T-helper 2 cell treated with Interferon-gamma antibody and Interleukin-4, amounts not matched to agents 100 ng/mL and 5 ng/mL, for 36 hours (primary cell): ENCODE measurements at places on chromosomes 6 and 20. TPM values are rescaled to one million over a fixed set of nuclear protein-coding genes. Genes with fewer than 3 reads are reported as not detected.

Gene EBF4
- 3.3 and 3.7 TPM in 2 replicates for total RNA-seq

Gene PLN
- not detected in 2 replicates for total RNA-seq

Gene ENPP1
- 3.5 TPM in 2 replicates for total RNA-seq

Gene ZMYND8
- 47.0 and 50.0 TPM in 2 replicates for total RNA-seq

Gene FITM2
- total RNA-seq = 3.2 and 3.3 TPM in 2 replicates

Gene DEFB125
- total RNA-seq = not detected in 2 replicates

Gene CDKN1A
- total RNA-seq = 54.7 and 56.2 TPM in 2 replicates

Gene CTAGE9
- total RNA-seq = not detected in 2 replicates

Gene PACSIN1
- total RNA-seq = 0.11 and 0.18 TPM in 2 replicates

Gene PSORS1C1
- total RNA-seq = not detected in 2 replicates

Gene DCDC2
- total RNA-seq = not detected in 2 replicates

Gene LRRN4
- total RNA-seq = not detected in 2 replicates

Gene BPIFB1
- not detected in 2 replicates for total RNA-seq
